ENCODE measurements at places on chromosomes 7 and 10.

- H3K27ac ChIP-seq = no peak overlapping the region
- peaks cover 35% of the 10 kb centered on the region for H3K4me1 ChIP-seq
Measured at GRCh38 chr7:42168512-42168911, 68.5 kb downstream of the GLI3 start.

- no peaks in the 10 kb centered on the region for H3K27me3 ChIP-seq
- H3K27ac ChIP-seq = no peak overlapping the region
- no peak for DNase-seq
- H3K36me3 ChIP-seq = no peaks in the 10 kb centered on the region
Measured at GRCh38 chr7:114409750-114410149, 4.9 kb upstream of the FOXP2 start.

DNA sequence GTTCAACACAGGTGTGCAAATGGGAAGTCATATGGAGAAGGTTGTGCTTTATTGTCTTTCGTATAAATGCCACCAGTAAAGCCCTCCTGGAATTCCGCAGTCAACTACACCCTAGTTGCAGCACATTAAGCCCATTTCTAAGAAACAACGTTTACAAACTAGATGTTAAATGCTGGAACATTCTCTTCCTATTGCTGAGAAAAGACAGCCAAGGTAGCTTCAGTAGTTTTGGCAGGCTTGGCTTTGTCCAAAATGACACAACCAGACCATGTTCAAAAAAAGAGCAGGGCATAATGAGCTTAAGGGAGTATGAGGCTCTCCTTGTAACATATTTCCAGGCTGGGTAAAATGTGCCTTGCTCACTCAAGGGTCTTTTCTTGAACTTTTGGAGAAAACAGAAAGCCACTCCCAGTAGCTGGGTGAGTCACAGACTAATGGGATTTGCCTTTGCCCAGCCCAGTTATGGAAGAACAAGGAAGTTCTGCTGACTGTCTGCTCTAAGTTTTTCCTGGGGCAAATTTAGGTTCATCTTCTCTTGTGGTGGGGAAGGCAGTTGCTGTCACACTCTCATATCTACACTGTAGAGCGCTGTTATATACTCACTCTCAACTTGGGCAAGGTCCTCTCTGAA, 238.7 kb downstream of the PLXNA4 start:
- no peaks in the 10 kb centered on the region for H3K4me1 ChIP-seq
- H3K36me3 ChIP-seq = no peaks in the 10 kb centered on the region
- no peak overlapping the region for H3K27ac ChIP-seq
- DNase-seq = no peak
- no peaks in the 10 kb centered on the region for H3K27me3 ChIP-seq

- H3K27ac ChIP-seq = peak overlapping the region; percentile 39
- H3K36me3 ChIP-seq = peaks cover 37% of the 10 kb centered on the region
- H3K4me3 ChIP-seq = no peak overlapping the region
- H3K4me1 ChIP-seq = peaks cover 32% of the 10 kb centered on the region
Measured at GRCh38 chr7:100022621-100023020, 7.2 kb downstream of the ZKSCAN1 start.

GRCh38 chr7:16347827-16348192, 73.5 kb downstream of the CRPPA start:
- no peaks in the 10 kb centered on the region for H3K27me3 ChIP-seq
- H3K4me3 ChIP-seq = no peak overlapping the region
- H3K36me3 ChIP-seq = no peaks in the 10 kb centered on the region
- DNase-seq = no peak
- no peak overlapping the region for H3K27ac ChIP-seq

Measured in vagina (tissue), 2 donors.